CD4-positive, alpha-beta T cell treated with Interleukin-1 beta for 1 hour (primary cell): ENCODE measurements at places on chromosomes 13 and 19.

DNA sequence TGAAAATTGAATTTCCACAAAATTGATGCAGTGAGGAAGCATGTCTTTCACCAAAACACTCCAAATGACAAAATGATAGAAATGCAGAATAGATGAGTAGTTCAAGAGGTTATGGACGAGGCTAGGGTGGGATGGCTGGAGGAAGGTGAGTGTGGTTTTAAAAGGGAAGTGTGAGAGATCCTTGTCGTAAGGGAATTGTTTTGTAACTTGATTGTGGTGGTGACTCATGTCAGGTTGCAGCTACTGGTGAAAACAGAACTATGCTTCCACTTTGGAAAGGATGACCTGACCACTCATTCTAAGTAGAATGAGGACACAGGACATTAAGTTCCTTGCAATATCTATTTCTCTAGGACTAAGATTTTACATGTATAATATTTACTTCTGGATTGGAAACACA is 345.7 kb downstream of the MTUS2 start:
- DNase-seq: no peak

GRCh38 chr13:107233541-107233940 is 665.6 kb upstream of the ARGLU1 start:
- no peak for DNase-seq

DNA sequence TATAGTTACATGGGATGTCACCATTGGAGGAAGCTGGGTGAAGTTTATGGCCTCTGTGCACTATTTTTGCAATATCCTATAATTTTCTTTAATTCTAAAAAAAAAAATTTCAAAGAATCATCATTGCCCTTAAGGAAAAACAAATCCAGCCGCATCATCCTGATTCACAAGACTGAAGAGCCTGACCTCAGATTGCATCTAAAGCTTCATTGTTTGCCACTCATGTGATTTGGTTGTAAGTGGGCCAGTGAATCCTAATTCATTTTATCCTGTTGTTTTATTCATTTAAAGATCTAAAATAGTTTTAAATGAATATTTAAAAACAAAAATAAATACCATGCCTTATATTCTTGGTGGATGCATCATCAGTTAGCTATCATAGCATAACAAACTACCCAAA is 504.5 kb downstream of the TBC1D4 start:
- no peak for DNase-seq

DNA sequence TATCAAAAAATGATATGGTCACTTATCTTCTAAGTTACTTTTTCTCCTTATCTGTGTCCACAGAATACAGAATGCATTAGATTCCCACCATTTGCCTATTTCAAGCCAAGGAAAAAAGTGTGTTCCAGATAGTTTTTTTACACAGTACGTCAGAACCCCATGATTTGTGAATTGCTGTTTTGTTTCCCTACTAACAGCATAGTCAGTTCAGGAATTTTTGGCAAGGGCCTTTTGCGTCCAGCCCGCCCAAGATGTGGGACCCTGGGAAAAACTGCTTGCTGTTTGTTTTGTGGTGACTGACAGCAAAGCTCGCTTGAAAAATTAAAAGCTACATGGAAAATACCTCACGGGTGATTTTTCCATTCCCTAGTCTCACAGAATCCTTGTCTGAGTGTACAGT is 20.4 kb upstream of the FAM216B start:
- no peak for DNase-seq

- no peak for DNase-seq
Observed at GRCh38 chr13:33582121-33582520, 235.8 kb upstream of the RFC3 start.

GRCh38 chr19:42028304-42029216 is 34.5 kb upstream of the ATP1A3 start:
- DNase-seq: no peak

DNA sequence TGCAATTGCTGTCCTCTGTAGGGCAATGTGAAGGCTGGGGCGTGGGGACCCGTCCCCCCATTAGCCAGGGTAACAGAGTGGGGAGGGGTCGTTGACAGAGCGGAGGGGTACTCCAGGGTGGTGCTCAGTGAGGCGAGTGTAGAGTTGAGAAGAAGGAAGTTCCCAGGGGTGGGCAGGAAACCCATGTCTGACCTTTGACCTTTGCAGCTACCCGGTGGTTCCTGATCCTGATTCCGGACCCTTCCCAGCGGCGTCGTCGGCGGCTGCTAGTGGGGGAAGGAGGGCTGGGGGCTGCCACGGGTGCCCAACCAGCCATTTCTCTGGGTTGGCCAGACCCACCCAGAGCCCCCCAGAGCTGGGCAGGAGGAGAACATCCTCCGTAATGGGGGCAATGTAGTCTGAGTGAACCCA is 2.1 kb upstream of the PLVAP start:
- DNase-seq: no peak

- DNase-seq: no peak
Observed at GRCh38 chr19:41626278-41626677, 596 bp downstream of the CEACAM4 start.
